ENCODE measurements at places on chromosomes 6 and 20.

DNA sequence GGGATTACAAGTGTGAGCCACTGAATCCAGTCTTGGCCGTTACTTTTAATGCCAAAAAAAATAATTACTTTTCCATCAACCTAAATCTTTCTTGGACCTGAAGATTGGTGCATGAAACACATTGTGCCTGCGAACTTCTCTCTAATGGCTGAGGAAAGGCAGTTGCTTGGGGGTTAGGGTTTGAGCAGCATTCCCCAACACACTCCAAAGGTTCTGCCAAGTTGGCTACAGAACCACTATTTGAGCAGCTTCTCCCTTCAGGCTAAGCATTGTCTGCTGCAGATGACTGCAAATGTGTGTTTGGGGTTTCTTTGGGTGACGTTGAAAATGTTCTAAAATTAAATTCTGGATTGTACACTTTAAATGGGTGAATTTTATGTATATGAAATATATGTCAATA, 6.3 kb upstream of the LBP start:
- DNase-seq, result no peak

DNA sequence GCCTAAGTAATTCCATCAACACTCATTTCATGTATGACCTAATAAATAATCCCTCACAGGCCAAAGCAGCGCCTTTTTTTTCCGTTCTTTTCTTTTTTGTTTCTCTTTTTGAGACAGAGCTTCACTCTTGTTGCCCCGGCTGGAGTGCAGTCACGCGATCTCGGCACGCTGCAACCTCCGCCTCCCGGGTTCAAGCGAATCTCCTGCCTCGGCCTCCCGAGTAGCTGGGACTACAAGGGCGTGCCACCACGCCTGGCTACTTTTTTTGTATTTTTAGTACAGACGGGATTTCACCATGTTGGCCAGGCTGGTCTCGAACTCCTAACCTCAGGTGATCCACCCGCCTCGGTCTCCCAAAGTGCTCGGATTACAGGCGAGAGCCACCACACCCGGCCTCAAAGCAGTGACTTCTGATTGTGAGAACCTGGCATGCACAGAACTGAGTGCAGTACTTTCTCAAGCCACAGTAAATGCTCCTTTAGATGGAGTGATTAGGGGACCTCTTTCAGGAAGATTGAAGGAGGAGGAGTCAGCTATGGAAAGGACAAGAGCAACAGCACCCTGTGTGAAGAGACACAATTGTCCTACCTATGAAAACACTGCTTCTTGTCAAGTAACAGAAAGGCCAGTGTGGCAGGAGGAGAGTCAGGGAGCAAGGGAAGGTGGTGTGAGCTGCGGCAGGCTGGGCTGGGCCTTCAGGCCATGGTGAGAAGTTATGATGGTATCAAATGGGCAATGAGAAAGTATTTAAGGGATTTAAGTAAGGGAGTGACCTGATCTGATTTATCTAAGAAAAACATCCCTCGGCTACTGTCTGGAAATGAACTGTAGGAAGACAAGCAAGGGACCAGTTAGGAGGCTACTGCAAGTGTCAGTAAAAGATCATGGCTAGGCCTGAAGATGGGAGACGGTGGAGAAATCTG, 1.7 kb upstream of the SCAF8 start:
- DNase-seq, result no peak

DNA sequence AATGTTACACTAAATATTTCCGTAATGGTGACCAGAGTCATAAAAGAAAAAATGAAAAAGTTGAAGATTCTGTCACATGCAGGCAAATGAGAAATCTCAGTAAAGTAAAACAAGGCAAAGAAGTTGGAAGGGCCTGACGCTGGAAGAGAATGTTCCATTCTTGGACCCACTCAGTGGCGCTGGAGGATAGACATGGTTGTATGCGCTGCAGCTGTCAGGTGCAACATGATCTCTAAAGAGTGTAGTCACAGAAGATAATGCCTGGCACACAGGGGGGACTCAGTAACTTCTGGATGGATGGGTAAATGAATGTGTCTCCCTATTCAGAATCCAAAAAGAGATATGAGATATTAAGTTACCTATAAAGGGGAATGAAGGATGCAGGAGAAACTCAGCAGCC, 116.3 kb downstream of the FAXC start:
- DNase-seq, result no peak

DNA sequence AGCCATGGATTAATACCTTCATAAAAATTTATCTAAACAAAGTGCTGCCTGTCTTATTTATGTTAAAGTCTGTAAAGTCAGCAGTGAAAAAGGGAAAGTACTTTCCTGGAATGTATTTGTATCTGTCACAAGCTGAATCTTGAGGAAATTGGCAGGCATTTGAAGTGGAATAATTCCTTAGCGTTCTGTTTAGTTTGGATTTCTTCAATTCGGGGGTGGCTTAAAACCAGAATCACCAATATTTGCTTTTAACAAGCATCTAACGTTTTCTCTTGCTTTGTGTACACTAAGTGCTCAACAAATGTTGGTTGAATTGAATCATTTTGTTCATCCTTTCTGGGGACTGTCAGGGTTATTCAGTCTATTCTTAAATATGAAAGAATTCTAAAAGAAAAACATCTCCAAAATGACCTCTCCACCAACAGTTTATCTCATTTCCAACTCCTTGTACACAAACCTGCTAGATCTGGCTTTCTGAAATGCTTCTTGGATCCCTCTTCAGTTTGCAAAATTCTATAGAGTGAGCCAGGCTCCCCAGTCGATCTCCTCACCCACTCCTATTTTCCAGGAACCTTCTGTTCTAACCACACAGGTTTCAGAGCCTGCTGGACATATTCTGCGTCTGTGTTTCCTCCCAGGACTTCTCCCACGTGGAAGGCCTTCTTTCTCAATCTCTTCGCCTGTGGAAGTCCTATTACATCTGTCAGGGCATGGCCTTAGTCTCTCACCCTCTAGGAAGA, 2.0 kb upstream of the NPEPL1 start:
- no peak for DNase-seq

- DNase-seq, result no peak
Measured at GRCh38 chr20:35462351-35462750, 7.0 kb downstream of the CEP250 start.

GRCh38 chr20:51955756-51956155, 153.4 kb upstream of the SALL4 start:
- DNase-seq, result no peak

- DNase-seq, result no peak
Measured at GRCh38 chr6:165245287-165245686, 64.1 kb downstream of the C6orf118 start.
